ENCODE measurements at places on chromosomes 11 and 22. TPM values are rescaled to one million over a fixed set of nuclear protein-coding genes. Genes with fewer than 3 reads are reported as not detected.

- no peaks in the 10 kb centered on the region for H3K27me3 ChIP-seq
- peak overlapping the region; percentile 79 for H3K27ac ChIP-seq
- DNase-seq, result no peak
- H3K4me3 ChIP-seq, result peak overlapping the region; percentile 73
Observed at GRCh38 chr11:66346476-66347424, 679 bp downstream of the B4GAT1 start.

DNA sequence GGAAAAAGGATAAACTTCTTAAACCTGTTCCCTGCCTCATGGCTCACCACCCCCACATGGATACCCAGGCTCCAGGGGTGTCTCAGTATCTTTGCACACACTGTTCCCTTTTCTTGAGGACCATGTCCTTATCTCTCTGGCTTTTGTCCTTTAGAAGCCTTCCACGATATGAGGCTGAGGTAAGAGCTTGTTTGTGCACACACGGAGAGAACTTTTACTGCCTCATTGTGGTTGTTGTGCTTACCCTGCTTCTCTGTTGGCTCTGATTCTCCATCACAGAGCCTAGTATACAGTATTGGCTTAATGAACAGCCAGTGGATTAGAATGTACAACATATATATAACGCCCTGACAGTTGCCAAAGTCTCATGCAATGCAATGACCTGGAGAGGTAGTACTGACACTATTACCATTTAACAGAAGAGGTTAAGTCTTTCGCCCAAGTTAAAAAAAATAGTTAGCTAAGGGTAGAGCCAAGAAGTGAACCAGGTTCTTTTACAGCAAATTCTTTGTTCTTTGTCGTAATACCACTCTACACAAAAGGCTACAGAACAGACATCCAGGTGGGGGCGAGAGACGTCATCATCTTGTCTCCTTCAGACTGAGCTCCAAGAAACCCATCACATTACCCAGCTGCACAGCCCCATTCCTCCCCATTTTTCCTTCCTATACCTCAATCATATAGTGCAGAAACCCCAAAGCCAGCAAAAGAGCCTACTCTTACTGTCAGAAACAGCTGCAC is 117.3 kb downstream of the PLEKHA7 start:
- no peak overlapping the region for H3K27ac ChIP-seq
- no peaks in the 10 kb centered on the region for H3K27me3 ChIP-seq
- no peaks in the 10 kb centered on the region for H3K36me3 ChIP-seq

DNA sequence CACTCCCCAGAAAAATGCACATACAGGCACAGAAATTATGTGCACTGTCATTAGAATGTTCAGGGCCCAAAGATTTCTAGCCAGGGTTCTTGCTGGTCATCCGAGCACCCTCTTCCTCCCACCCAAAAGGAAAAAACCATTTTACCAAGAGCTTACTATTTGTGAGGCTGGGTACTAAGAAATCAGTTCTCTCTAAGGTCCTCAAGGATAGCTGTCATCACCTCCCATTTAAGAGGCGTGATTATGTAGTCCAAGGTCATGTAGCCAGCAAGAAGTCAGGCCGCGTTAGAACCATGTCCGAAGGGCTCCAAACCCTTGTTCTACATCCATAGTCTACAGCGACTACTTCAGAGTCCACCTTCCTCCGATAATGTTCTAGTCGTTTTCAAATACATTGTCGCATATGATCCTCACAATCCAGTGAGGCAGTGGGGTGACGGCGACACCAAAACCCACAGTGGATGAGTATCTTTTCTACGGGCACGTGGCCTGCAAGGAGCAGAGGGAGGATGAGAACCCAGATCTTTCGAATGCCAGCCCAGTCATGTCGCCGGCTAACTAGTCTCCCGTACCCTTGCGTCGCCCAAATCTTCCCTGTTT is 634 bp downstream of the TIMM8B start:
- peak overlapping the region; percentile 98 for H3K4me3 ChIP-seq
- no peaks in the 10 kb centered on the region for H3K27me3 ChIP-seq
- peaks cover 17% of the 10 kb centered on the region for H3K4me1 ChIP-seq
- DNase-seq, result no peak

GRCh38 chr22:30424534-30425326 is 838 bp upstream of the MTFP1 start:
- DNase-seq, result peak; percentile 23
- peak overlapping the region; percentile 90 for H3K4me3 ChIP-seq
- peak overlapping the region; percentile 86 for H3K27ac ChIP-seq
- H3K27me3 ChIP-seq, result no peaks in the 10 kb centered on the region
- peaks cover 15% of the 10 kb centered on the region for H3K36me3 ChIP-seq

DNA sequence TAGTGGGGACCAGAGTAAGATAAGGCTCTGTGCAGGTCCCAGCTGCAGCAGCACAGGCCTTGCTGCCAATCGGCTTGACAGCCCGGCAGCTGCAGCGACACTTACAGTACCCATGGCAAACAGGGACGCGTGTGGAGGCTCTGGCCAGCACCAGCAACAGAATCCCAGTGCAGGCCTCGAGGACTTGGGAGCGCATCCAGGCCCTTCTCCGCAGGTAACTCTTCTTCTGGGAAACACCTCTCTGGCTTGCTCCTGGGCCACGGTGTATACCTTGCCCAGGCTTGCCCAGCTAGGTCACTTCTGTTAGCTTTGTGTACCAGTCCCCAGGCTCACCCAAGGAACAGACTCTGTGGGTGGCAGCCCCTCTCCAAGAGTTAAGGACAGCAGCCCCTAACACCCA is 126.7 kb downstream of the CTTN start:
- no peak for DNase-seq
- H3K27ac ChIP-seq, result no peak overlapping the region
- peaks cover 1% of the 10 kb centered on the region for H3K27me3 ChIP-seq
- H3K36me3 ChIP-seq, result no peaks in the 10 kb centered on the region
- peaks cover 4% of the 10 kb centered on the region for H3K4me1 ChIP-seq
- H3K4me3 ChIP-seq, result no peak overlapping the region

GRCh38 chr11:109894242-109894641 is 198.9 kb upstream of the ZC3H12C start:
- H3K36me3 ChIP-seq, result no peaks in the 10 kb centered on the region
- no peaks in the 10 kb centered on the region for H3K4me1 ChIP-seq
- no peak for DNase-seq
- H3K27ac ChIP-seq, result no peak overlapping the region

DNA sequence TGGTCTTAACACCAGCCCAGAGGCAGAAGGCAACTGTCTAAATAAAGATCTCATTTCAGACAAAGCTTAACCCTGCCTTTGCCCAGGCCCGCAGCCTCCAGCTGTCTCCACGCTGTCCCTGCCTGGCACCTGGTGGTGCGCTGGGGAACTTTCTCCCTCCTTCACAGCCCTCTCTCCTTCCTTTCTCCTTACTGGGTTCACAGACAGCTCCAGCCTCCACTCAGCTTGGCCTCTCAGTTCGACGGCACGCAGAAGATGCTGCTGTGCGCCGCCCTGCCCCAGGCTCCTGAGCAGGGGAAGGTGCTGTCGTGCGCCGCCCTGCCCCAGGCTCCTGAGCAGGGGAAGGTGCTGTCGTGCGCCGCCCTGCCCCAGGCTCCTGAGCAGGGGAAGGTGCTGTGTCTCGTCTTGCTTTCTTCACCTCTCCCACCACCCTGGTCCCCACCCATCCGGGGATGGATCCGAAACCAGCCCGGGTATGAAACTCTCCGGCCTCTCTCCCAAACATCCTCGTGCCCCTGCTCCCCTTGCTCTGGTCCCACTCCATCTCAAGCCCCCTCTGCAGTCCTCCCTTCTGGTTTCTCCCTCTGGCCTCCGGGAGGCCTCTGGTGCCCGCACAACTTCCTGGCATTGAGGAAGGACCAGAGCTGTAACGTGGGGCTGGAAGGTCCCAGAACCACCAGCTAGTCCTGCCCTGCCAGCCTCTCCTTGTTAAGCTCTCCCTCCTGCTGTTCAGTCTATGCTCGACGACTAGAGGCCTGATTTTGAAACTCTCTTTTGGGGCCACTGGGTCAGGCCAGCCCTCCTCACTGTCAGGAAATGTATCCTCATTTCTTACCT is 22.9 kb upstream of the JAM3 start:
- H3K36me3 ChIP-seq, result no peaks in the 10 kb centered on the region
- H3K4me1 ChIP-seq, result peaks cover 3% of the 10 kb centered on the region
- no peak overlapping the region for H3K27ac ChIP-seq
- no peaks in the 10 kb centered on the region for H3K27me3 ChIP-seq

GRCh38 chr11:114610984-114611944 is 15.7 kb upstream of the NXPE4 start:
- H3K27ac ChIP-seq, result no peak overlapping the region
- no peaks in the 10 kb centered on the region for H3K4me1 ChIP-seq
- H3K36me3 ChIP-seq, result no peaks in the 10 kb centered on the region
- H3K27me3 ChIP-seq, result no peaks in the 10 kb centered on the region
- DNase-seq, result no peak
- no peak overlapping the region for H3K4me3 ChIP-seq

GRCh38 chr22:19111140-19111539 is 11.1 kb downstream of the DGCR2 start:
- H3K36me3 ChIP-seq, result no peaks in the 10 kb centered on the region
- no peak overlapping the region for H3K4me3 ChIP-seq
- H3K27me3 ChIP-seq, result no peaks in the 10 kb centered on the region
- peaks cover 29% of the 10 kb centered on the region for H3K4me1 ChIP-seq
- peak overlapping the region; percentile 87 for H3K27ac ChIP-seq

DNA sequence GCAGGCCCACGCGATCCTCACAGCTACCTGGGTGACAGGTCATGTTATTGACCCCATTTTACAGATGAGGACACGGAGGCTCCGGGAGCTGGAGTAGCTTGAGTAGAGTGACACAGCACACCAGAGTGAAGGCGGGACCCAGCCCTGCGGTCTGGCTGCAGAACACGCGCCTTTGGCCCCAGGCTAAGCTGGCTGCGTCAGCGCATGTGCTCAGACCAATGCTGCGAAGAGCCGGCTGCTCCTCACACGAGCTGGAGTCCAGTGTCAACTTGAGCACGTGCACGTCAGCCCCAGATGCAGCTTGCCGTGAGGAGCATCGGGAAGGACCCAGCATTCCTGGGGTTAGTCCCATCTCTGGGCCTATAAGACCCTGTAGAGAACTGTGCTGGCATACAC is 49.9 kb downstream of the SCUBE1 start:
- no peaks in the 10 kb centered on the region for H3K36me3 ChIP-seq
- no peak overlapping the region for H3K27ac ChIP-seq
- peaks cover 16% of the 10 kb centered on the region for H3K4me1 ChIP-seq
- H3K4me3 ChIP-seq, result no peak overlapping the region
- H3K27me3 ChIP-seq, result peaks cover 4% of the 10 kb centered on the region

- peaks cover 52% of the 10 kb centered on the region for H3K27me3 ChIP-seq
- DNase-seq, result no peak
- H3K4me1 ChIP-seq, result no peaks in the 10 kb centered on the region
- H3K36me3 ChIP-seq, result no peaks in the 10 kb centered on the region
- H3K4me3 ChIP-seq, result no peak overlapping the region
- no peak overlapping the region for H3K27ac ChIP-seq
Observed at GRCh38 chr22:49436056-49436455, 391.6 kb downstream of the BRD1 start.

DNA sequence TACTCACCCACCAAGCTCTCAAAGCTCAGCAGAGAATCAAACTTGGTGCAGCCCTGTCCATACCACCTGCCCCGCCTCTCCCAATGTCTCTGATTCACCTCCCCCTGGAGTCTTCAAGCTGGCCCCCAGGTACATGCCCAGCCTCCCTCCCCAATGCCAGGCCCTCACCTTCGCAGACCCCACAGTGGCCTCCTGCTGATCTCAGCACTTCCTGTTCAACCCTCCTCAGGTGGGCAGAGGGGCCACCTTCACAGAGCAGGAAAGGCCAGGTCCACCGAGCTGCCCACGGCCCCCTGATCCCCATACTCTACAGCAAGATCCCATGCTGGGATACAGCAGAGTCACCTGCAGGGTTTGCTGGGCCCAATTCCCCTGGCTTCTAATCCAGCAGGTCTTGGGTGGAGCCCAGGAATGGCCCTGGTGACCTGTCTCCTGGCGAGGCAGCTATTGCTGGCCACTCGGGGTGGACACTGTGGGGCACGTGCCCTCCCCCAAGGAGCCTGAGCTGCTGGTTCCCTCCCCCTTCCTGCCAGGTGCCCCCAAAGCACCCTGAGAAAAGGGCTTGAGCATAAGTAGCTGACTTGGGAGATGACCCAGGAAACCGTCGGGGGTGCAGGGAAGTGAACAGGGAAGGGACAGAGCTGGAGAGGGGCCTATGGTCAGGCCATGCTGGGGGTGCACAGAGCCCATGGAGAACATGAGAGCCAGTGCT is 150.7 kb downstream of the BRD1 start:
- no peak overlapping the region for H3K4me3 ChIP-seq
- no peak for DNase-seq
- peaks cover 6% of the 10 kb centered on the region for H3K4me1 ChIP-seq
- H3K27me3 ChIP-seq, result no peaks in the 10 kb centered on the region
- H3K27ac ChIP-seq, result no peak overlapping the region

- no peaks in the 10 kb centered on the region for H3K36me3 ChIP-seq
- DNase-seq, result no peak
- H3K27me3 ChIP-seq, result no peaks in the 10 kb centered on the region
- H3K4me3 ChIP-seq, result no peak overlapping the region
- peaks cover 18% of the 10 kb centered on the region for H3K4me1 ChIP-seq
Observed at GRCh38 chr22:23122216-23122957, 19.4 kb downstream of the RSPH14 start.

- no peaks in the 10 kb centered on the region for H3K4me1 ChIP-seq
- H3K27me3 ChIP-seq, result no peaks in the 10 kb centered on the region
- H3K27ac ChIP-seq, result no peak overlapping the region
Observed at GRCh38 chr22:32747588-32747987, 53.9 kb upstream of the TIMP3 start.

- H3K27me3 ChIP-seq, result no peaks in the 10 kb centered on the region
- DNase-seq, result no peak
- no peak overlapping the region for H3K4me3 ChIP-seq
- no peak overlapping the region for H3K27ac ChIP-seq
- H3K36me3 ChIP-seq, result no peaks in the 10 kb centered on the region
Observed at GRCh38 chr11:56410801-56411200, 1.7 kb upstream of the OR5AL1 start.

SNX32 gene
- 1.1 TPM for total RNA-seq

CRYAB gene
- total RNA-seq, result not detected

SUN2 gene
- total RNA-seq, result 1,075 TPM

SSTR3 gene
- 5.3 TPM for total RNA-seq

TSPAN32 gene
- total RNA-seq, result 92.3 TPM

FAM111B gene
- total RNA-seq, result 1.3 TPM

PRODH gene
- total RNA-seq, result 0.70 TPM

SNU13 gene
- 136 TPM for total RNA-seq

NCR3LG1 gene
- total RNA-seq, result 2.3 TPM
